Fibroblast of skin of abdomen (primary cell): ENCODE measurements at places on chromosomes 7 and 10.
A peak's percentile ranks its signal among the peaks of the same experiment; 100 is the strongest.

DNA sequence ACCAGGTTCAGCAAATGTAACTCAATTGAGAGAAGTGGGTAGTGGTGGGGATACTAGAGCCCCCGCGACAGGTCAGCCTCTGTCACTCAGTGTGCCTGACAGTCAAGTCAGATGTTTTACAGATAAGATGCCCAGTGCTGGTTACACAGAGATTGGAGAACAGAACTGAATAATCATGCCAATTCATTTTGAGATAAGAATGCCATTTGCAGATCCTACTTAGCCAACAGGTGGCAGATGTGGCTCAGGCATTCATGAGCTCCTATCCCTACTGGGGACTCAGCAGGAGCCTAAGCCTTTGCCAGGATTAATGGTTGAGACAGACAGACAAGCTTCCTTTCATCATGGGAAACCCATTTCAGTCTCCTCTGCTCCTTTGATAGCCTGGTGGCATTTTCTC lies 137.8 kb downstream of the MAPK8 start:
- peak; percentile 11 for DNase-seq

DNA sequence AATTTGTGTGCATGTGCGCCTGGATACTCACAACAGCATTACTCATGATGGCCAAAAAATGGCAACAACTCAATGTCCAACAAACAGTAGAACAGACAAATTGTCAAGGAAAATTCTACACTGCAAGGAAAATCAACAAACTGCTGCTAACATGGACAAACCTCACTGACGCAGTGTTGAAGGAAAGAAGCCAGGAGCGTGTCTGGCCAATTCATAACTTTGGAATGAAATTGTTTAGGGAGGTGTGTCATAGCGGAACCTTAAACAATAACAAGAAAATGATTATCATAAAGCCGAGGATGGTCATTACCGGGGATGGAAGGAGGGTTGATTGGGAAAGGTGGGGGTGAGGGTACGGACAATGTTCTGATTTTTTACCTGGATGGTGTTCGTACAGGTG lies 29.1 kb downstream of the ALOX5 start:
- no peak for DNase-seq

- no peak for DNase-seq
Measured at GRCh38 chr10:51321300-51321699, 247.0 kb downstream of the PRKG1 start.

GRCh38 chr10:102596506-102596971 lies 47.7 kb upstream of the TRIM8 start:
- DNase-seq, result peak; percentile 57

- DNase-seq, result no peak
Measured at GRCh38 chr10:74006269-74006668, 8.4 kb downstream of the VCL start.

DNA sequence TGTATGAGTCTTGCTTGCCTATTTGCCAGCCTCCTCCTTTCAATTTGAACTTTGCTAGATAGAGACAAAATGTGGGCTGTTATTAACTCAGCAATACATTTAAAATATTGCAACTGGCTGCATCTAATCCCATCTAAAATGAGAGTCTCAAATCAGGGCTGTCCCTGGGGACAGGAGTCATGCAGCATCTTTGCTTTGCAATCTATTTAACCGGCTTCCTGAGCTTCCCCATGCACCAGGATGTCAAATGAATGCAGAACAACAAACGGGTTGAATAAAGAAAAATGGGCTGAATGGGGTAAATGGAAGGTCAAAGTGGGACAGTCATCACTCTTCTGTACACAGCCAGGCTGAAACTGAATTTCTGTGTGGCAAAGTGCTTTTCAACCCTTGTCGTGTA lies 89.2 kb downstream of the AOAH start:
- DNase-seq, result no peak

DNA sequence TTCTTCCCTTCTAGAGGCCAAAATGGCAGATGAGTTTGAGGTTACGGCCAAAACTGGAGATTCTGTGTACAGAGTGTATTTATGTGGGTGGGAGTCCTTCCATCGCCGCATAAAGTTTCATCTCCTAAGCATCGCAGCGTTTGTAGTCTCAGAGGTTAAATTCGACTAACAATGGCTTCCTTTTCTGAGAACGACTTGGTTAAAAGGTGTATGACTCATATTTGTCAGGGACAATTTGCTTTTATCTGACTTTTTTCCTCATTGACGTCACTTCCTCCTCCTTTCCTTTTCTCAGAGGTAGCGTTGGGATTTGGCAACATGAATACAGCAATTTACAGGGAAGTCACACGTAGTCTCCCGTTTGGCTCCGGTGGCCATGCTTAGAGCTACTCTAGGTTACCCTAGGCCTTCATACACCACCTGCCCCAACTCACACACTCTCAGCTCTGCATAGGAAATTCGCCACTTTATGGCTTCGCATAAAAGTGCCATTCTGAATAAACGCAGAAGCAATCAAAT lies 37.6 kb upstream of the TCF7L2 start:
- no peak for DNase-seq

DNA sequence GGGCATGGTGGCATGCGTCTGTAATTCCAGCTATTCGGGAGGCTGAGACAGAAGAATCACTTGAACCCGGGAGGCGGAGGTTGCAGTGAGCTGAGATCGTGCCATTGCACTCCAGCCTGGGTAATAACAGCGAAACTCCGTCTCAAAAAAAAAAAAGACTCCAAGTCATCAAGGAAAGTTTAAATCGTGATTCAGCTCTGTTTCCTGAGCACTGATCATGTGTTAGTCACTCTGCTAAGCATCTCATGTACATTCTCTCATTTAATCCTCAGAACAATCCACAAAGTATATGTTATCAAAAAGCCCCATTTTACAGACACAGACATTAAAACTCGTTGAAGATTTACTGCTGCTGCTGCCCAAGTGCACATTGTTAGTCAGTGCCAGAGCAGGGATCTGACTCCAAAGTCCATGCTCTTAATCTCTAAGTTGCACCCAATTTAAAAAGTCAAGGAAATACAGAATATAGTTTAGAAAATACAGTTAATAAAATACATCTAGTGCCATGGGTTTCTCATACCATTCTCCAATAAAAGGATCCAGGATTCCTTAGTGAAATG lies 6.2 kb downstream of the PIK3AP1 start:
- DNase-seq, result peak; percentile 26

- no peak for DNase-seq
Measured at GRCh38 chr7:12583922-12584321, 13.4 kb downstream of the SCIN start.

DNA sequence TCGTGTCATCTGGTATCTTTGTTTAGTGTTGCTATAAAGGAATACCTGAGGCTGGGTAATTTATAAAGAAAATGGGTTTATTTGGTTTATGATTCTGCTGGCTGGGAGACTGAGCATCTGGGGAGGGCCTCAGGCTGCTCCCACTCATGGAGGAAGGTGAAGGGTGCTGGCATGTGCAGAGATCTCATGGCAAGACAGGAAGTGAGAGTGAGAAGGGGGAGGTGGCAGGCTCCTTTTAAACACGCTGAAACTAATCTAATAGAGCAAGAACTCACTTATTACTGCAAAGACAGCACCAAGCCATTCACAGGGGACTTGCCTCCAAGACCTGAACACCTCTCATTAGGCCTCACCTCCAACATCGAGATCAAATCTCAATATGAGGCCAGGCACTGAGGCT lies 11.3 kb downstream of the OIT3 start:
- no peak for DNase-seq

- no peak for DNase-seq
Measured at GRCh38 chr7:31953432-31953831, 116.8 kb downstream of the PDE1C start.

DNA sequence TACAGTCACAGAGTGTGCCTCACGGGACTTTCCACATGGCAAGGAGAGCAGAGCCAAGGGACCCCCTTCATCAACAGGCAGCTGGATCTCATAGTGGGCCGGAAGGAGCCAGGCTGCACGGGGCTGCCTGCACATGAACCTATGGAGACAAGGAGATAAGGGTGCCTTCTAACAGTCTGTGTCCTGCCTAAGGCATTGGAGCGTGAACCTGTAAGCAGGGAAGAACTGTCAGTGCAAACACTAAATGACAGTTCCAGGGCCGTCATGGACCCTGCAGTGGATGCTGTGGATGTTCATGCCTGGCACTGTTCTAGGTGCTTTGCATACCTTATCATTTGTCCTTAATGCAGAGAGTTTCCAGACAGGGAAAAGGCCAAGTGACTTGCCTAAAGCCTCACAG lies 85.9 kb downstream of the WIPF3 start:
- DNase-seq, result no peak

- peak; percentile 88 for DNase-seq
Measured at GRCh38 chr7:106542550-106543220, 118.3 kb downstream of the CCDC71L start.

- DNase-seq, result peak; percentile 67
Measured at GRCh38 chr7:46485481-46486065, 564.5 kb upstream of the IGFBP3 start.

- no peak for DNase-seq
Measured at GRCh38 chr7:96996111-96996957, 9.0 kb upstream of the DLX6 start.

DNA sequence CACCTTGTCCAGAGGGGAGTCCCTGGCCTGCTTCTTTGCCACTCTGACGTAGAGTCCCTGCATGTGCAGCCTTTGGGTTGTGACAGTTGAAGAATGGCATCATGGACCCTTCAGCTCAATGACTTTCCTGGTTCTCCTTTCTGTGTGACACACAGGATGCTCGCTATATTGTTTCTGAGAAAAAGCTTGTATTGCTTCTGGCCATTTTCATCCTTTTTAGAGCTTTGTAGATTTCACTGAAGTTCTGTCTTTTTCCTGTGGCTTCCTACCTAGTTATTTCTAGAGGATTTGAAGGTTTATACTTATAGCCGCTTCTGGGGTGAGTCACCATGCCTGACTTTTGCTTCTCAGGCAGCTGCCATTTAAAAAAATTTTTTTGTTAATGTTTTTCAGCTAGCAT lies 27.0 kb downstream of the SND1 start:
- DNase-seq, result peak; percentile 47

DNA sequence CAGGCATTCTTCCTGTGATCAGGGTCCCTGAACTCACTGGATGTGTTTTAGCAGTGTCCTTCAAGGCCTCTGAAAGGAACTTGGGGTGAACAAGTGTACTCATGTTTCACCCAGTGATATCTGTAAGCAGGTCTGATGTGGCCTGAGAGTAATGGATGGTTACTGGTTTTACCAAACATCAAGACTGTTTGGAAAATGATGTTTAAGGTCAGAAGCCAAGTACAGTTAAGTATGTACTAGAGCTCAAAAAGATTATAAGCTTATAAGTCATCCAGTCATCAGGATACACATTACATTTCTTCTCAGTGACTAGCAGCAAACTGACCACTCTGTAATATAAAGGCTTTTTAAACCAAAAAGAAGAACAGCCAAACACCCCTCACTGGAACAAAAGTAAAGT lies 79.8 kb upstream of the PTN start:
- peak; percentile 31 for DNase-seq

- peak; percentile 59 for DNase-seq
Measured at GRCh38 chr10:63698787-63699150, 177.6 kb downstream of the REEP3 start.

DNA sequence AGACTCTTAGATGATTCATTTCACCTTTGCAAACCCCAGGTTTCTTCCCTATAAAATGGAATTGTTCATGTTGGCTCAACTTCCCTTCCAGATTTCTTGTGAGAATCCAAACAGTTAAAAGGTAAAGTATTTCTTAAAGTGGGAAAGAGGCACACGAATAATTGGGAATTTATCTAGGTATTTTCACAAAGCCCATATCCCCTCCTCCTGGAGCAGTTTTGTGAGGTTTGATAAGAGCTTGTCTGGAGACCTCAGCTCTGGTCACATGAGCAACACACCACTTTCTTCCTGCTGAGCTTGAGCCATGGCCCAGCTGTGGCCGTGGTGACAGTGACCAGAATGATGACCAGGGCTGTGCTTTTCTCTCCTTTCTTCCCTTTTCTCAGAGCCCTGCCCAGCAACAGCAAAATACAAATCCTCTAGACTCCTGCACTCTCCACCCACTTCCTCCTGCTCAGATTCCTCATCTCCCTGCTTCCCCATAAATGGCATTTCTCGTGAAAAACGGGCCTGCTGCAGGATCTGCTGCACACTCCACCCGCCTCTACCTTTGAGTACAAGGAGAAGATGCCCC lies 87.7 kb downstream of the PIK3CG start:
- no peak for DNase-seq

- DNase-seq, result no peak
Measured at GRCh38 chr10:93612311-93612710, at the start of gene PDE6C. Gene PDE6C, plus strand, starts transcription at chr10:93612537. Its CDS starts 189 bp downstream, at chr10:93612726.

DNA sequence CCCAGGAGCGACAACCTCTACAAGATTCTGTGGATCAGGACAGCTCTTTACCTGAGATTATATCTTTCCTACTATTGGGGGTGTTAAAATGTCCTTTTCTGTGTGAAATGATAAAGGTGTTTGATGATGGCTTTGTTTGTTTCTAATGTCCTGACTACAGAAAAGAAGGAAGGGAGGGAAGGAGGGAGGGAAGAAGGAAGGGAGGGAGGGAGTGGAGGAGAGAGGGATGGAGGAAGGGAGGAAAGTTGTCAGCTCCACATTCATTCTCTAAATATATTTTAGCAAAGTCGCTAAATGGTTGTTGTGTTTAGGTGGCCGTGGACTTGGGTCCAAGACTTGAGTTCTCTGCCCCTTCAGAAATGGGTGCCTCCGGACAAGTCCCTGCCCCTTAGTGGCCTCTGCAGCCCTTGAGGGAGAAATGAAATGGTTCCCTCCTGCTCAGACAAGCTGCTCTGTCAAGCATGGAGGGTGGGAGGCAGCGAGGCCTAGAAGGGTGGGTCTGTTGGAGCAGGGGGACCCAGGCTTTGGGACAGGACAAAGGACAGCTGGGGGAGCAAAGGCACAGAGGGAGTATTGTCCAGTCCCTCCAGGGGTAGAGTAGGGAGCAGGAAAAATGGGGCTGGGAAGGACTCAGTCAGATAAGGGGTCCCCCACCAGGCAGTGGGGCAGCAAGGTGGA lies 4.4 kb downstream of the RGS10 start:
- no peak for DNase-seq

DNA sequence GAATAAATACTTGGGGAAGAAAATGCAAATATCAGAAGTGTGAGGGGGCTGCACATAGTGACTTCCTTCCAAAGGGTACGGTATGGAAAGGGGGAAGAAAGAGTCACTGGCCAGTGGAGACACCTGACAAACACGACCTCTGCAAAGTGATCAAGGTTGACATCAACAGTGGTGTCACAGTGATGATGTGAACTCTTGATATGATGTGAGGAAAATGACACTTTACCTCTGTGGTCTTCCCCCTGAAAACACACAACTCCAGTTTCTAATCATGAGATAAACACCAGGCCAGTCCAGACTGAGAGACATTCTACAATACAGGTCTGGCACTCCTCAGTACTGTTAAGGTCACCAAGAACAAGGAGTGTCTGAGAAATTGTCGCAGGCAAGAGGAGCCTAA lies 169.7 kb downstream of the BUB3 start:
- no peak for DNase-seq

- peak; percentile 18 for DNase-seq
Measured at GRCh38 chr7:5671046-5671445, 110.4 kb downstream of the RNF216 start.

- DNase-seq, result no peak
Measured at GRCh38 chr10:12785415-12785831, 216.1 kb downstream of the CCDC3 start.

DNA sequence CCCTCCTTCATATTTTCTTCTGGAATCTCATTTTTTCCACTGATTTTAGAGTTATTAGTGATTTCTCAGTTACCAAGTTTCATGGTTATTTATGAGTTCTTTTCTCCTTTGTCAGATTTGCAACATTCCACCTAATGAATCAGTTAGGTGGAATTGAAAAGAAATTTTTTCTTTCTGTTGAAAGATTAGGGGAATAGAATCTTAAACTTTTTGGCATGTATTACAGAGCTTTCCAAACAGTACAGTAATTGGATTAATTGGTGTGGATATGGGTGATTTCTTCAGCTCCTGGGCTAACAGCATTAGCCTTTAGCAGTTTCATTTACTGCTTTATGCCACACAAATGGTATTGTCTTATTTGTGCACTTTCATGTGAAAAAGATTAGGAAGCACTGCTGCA lies 17.0 kb downstream of the STAM start:
- peak; percentile 48 for DNase-seq
